Activated T-helper 1 cell treated with anti-CD3 and anti-CD28 coated beads, Interleukin-12 subunit alpha, Interleukin-12 subunit beta, Interleukin-2, Interleukin-4 antibody, amounts not matched to agents 30 ng/mL and 10 ng/mL and 1 ng/mL, durations not matched to agents 14 hours and 24 hours and 36 hours (primary cell): ENCODE measurements at places on chromosomes 7 and 10. TPM values are rescaled to one million over a fixed set of nuclear protein-coding genes. Genes with fewer than 3 reads are reported as not detected.

DNA sequence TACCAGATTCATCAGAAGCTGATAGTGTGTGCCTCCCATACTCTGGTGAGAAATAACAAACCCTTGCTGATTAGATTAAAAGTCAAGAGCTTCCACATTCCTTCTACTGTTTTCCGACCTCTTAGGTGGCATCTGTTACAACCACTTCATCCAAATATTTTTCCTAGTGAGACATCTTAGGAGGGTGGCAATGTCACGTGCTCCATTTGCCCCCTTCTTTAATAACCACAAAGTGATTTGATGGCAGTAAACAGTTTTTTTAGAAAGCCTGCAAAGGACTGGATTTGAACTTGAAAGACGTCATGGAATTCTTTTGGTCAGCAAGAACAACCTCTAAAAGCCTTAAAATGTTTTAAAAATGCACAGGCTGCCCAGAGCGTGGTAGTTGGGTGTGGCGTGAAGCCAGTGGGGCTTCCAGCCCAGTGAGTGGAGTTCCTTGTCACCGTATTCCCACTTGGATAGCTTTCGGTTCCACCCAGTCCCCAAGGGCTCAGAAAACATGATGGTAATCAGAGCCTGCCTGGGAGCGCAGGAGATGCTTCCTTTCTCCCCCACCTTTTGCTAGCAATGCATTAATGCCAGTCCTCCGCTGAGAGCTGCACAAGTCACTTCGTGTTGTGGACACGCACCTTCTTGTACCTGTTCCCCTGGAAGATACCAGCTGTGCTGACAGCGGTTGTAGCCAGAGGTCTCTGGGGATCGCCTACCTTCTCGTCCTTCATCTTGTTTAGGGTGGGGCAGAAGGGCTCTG, 256.4 kb downstream of the KIAA1217 start:
- DNase-seq = no peak

GRCh38 chr10:24259365-24260130, 50.6 kb downstream of the KIAA1217 start:
- DNase-seq = no peak

DNA sequence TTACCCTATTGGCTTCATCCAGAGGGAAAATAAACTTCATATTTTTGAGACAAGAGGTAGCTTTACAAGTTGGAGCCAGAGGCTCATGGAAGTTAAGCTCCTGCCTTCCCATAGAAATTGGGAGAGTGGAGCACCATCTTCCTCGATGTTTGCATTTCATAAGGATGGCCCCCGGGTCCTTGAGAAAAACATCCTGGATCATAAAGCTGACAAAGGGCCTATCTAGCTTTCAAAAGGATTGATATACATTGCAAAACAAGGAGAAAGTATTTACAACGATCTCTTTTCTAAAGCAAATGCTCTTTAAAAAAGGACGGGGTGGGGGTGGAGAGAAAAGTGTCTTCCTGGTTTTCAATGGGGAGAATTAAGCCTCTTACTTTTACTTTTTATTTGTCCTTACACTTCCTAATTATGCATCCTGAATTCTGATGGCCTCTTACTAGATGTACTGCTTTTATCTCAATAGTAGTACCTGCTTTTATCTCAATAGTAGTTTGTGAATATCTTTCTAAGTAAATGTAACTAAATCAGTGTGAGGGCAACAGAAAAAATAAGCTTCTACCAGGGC, 65.6 kb downstream of the PTPRZ1 start:
- DNase-seq = no peak

- DNase-seq = no peak
Observed at GRCh38 chr7:33903791-33904680, 1.3 kb upstream of the BMPER start.

DNA sequence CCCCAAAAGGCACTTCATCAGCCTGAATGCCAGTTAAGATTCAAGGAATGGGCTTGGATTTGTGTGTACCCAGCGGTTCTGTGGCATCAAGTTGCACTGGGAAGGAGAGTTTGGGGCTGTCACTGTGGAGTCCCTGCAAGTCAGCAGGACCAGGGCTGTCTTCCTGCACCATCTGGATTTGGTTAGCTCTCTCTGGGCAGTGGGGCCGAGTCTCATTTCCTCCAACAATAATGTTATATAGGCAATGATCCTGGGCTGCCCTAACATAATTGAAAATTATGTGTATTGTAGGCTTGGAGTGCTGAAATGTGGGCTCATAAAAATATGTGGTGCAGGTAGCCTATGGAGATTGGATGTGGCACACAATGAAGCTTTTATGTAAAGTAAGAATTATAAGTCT, 87.2 kb downstream of the TCF7L2 start:
- DNase-seq = no peak

The HOXA7 gene
- not detected in 2 replicates for total RNA-seq

The NXPH1 gene
- not detected in 2 replicates for total RNA-seq

The ZC3HAV1 gene
- 89.7 and 90.0 TPM in 2 replicates for total RNA-seq

- DNase-seq = no peak
Observed at GRCh38 chr7:28623105-28623730, 210.9 kb downstream of the CREB5 start.

- DNase-seq = no peak
Observed at GRCh38 chr10:5151076-5151475, 33.9 kb downstream of the AKR1C8 start.

DNA sequence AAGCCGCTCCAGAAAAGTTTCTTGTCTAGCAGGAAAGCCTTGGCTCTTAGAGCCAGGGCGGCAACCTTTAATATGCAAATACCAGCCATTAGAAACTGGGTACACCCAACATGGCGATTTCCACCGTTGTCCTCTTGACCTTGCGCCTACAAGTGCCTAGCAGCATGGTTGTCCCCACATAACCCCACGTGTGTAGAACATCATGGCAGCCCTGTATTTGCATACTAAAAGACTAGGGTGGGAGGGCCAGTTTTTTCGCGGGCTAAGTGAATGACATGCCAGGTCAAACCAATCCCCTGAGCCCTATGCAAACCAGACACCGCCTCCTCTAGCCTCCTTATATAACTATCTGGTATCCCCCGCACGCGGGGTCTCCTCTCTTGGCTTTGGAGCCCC, 58.4 kb upstream of the FZD8 start:
- DNase-seq = no peak

The CPA5 gene
- total RNA-seq = 0.69 and 1.3 TPM in 2 replicates

DNA sequence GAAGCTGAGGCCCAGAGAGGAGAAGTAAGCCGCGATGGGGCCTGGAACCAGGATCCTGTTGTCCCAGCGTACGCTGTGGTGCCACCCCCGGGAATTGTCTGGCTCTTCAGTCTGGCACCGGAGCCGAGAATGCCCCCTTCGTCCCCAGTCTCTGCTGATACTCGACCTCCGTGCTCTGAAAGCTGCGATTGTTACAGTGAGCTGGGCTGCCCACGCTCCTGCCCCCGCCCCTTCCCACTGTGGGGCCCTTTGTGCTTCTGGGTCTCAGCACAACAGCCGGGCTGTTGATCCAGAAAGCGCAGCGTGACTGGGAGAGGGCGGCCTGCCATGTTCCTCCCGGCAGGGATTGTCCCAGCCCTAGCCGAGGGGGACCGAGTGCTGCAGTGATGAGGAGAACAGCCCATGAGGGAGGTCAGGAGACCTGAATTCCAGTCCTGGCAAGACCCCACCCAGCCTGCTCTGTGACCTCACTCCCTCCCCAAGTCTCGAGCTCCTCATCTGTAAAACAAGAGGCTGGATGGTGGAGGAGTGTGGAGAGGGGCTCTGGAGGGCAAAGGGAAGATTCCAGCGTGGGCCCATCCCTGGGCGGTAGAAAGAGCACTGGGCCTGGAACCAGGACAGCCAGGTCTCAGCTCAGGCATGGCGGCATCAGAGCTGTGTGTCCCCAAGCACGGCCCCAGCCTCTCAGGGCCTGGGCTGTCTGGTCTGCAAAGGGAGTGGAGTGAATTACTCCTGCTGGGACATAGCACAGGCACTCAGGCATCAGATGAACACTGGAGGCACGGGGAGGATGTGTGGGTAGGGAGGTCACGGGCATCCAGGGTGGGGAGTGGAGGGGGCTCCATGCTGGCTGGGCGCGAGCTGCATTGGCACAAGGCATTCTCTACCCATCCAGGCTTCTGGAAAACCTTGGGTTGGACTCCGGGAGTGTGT, 43.6 kb downstream of the TSPAN15 start:
- no peak for DNase-seq

GRCh38 chr10:96619120-96619519, 32.3 kb upstream of the TM9SF3 start:
- no peak for DNase-seq

The SPDYE8 gene
- not detected in 2 replicates for total RNA-seq

DNA sequence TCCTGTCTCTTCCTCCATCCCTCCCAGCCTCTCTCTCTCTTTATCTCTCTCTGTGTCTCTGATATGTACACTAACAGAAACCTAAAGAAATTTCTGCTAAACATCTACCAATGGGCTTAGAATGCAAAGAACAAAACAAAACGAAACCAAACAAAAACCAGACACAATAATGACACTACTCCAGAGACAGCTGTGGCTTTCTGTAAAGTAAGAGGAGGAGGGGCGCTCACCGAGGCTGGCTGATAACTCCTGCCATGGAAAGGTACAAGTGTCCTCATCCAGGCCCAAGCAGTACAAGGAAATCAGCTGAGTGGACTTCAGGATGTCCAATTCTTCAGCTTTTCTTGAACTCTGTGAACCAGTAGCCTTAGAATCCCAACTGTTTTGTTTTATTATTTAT, 70.4 kb upstream of the FZD8 start:
- DNase-seq = no peak

The NYAP1 gene
- total RNA-seq = 0.23 and 0.37 TPM in 2 replicates

DNA sequence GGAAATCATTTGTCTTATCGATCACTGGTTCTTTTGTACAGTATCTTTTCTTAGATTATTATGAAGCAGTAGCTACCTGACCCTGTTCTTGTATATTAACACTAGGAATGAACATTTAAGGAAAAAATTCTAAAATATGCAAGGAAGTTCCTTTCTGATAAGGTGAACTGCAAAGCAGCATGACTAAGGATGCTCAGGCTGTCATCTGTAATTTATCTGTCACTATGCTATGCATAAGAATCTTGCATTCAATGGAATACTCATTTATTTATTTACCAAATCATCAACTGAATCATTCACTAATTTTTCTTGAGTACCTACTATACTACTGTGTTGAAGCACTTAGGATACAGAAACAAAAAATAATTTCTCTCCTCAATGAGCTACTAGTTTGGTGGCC, 5.8 kb downstream of the GSDME start:
- DNase-seq = no peak

DNA sequence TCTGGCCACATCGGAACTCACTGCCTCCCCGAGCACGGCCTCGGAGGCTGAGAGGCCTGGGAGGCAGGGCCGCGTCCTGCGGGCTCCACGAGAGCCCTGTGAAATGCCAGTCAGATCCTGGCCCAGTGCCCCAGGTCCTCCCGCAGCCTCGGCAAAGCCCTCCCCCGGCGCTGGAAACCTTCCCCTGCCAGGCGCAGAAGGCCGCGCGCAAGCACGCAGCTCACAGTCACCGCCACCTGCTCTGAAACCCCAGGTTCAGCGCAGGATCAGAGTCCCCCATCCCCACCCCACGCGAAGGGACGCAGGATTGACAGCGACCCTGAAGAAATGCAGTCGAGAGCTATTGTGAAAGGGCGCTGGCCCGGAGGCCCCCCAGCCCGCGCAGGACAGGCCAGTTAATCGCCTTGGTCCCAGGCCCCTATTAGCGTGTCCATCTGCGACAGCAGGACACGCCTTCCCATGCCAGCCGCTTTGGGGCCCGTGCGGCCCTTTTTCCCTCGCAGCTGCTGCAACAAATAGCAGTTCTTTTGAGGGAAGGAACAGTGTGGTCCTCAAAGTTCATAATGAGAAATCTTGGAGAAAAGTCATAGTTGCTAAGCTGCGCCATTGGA, 13.5 kb upstream of the EGFR start:
- DNase-seq = no peak

GRCh38 chr7:12518920-12519681, 51.4 kb upstream of the SCIN start:
- no peak for DNase-seq

GRCh38 chr10:127236266-127236665, 39.9 kb upstream of the INSYN2A start:
- no peak for DNase-seq

- DNase-seq = no peak
Observed at GRCh38 chr10:96397902-96398301, 39.1 kb upstream of the OPALIN start.

The TMEM139 gene
- 0.73 TPM in 1 of 2 replicates, not detected in the other for total RNA-seq

DNA sequence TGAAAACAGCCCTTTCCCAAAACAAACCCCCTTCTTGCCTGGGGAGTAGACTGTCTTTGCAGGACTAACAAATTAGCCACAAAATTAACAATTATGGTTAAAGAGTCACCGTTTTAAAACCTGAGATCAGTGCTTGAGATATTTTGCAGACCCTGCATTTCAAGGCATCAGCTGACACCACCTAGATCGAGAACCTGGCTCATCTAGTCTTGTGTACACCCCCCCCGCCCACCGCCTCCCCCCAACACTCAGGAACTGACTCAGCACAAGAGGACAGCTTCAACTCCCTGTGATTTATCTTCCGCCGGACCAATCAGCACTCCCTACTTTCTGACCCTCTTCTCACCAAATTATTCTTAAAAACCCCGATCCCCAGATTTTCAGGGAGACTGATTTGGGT, 737.1 kb downstream of the PHTF2 start:
- no peak for DNase-seq

DNA sequence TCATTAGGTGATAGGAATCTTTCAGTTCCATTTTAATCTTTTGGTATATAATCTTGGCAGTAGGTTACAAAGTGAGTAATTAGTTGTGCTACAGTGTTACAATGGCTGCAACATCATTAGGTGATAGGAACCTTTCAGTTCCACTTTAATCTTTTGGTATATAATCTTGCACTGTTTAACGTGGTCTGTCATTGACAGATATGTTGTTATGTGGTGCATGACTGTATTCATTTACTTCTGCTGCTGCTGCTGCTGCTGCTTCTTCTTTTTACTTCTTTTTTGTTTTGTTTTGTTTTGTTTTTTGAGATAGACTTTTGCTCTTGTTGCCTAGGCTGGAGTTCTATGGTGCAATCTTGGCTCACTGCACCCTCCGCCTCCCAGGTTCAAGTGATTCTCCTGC, 28.6 kb downstream of the ST7 start:
- no peak for DNase-seq

DNA sequence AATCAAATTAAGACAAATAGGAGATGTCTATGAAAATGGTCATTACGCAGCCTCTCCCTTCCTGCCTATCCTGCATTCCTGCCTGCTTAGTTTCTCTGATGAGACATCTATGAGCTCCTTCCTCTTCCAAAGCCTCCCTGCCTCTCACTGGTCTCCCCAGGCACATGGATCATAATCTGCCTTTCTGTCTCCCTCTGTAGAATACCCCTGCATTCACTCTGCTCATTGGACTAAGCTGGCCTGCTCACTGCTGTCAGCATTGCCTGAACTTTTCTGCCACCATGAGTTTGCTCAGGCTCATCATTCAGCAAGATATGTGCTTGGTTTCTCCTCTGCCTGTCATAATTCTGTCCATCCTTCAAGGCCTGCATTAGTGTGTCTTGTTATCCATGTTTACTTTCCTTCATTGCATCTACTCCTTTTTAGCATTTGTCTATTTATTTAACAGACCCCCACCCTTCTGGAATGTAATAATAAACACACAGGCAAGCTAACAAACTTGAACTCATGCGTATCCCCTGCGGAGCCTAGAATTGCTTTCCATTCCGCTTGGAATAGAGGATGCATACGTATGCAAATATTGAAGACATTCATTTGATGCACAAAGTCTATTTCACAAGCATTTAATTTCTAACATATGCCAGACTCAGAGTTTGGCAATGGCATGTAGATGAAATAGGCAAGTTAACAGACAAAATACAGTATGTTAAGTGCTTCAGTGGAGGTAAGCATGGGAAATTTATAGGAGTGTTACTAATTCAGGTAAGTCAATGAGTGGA, 88.3 kb downstream of the PTPRZ1 start:
- DNase-seq = no peak

- no peak for DNase-seq
Observed at GRCh38 chr7:137965942-137966640, 35.8 kb downstream of the CREB3L2 start.

The CABCOCO1 gene
- total RNA-seq = not detected in 2 replicates
